GM23248 (cell line): ENCODE measurements at places on chromosomes 6 and 20. TPM values are rescaled to one million over a fixed set of nuclear protein-coding genes. Genes with fewer than 3 reads are reported as not detected.

TSBP1 gene
- not detected in 2 replicates for total RNA-seq

ABHD16B gene
- not detected in 2 replicates for total RNA-seq

DEFB132 gene
- not detected in 2 replicates for total RNA-seq

CCDC167 gene
- 35.8 and 41.2 TPM in 2 replicates for total RNA-seq

RFX6 gene
- not detected in 2 replicates for total RNA-seq

BAG2 gene
- total RNA-seq: 32.1 and 33.4 TPM in 2 replicates

PKIB gene
- total RNA-seq: 1.3 TPM in 1 of 2 replicates, not detected in the other

C6orf52 gene
- not detected in 2 replicates for total RNA-seq

GTPBP2 gene
- 80.7 and 88.3 TPM in 2 replicates for total RNA-seq

CRNKL1 gene
- total RNA-seq: 24.2 and 33.9 TPM in 2 replicates

ARMC12 gene
- total RNA-seq: not detected in 2 replicates
